ENCODE measurements at places on chromosomes 5 and 9. TPM values are rescaled to one million over a fixed set of nuclear protein-coding genes. Genes with fewer than 3 reads are reported as not detected.

TNIP1 gene
- 92.4 TPM for polyA plus RNA-seq

GRCh38 chr5:107168086-107168485, 502.7 kb downstream of the EFNA5 start:
- DNase-seq: no peak

DNA sequence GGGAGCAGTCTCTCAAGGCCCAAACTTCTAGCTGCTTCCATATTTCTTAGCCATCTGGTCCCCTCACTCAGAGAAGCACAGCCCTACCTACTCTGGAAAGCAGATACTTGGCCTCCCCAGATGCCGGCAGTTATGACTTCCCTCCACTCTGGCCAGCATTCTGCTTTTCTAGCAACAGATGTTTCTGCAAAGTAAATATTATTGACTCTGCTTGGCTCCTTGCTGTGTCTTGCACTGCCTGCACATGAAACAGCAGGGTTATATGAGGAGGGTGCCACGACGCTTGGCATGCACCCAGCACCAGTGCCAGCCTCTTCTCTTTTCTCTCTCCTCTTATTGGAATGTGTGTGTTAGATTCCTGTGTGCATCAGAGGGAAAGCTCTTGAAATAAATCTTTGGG, 99.7 kb downstream of the ARHGAP26 start:
- peak; percentile 64 for DNase-seq

CENPH gene
- 15.8 TPM for polyA plus RNA-seq

C1QTNF3 gene
- 109 TPM for polyA plus RNA-seq

- no peak for DNase-seq
Observed at GRCh38 chr5:154228696-154229095, 38.2 kb downstream of the GALNT10 start.

CDH6 gene
- polyA plus RNA-seq: 3.2 TPM

- DNase-seq: peak; percentile 43
Observed at GRCh38 chr5:565782-566440, 41.7 kb upstream of the SLC9A3 start.

Data from muscle of back (tissue), 13 donors.